Stimulated activated CD4-positive, alpha-beta T cell treated with anti-CD3 and anti-CD28 coated beads, Interleukin-4, amount 100 ng/mL, for 24 hours (primary cell): ENCODE measurements at places on chromosomes 16 and 17.
A peak's percentile ranks its signal among the peaks of the same experiment; 100 is the strongest.

DNA sequence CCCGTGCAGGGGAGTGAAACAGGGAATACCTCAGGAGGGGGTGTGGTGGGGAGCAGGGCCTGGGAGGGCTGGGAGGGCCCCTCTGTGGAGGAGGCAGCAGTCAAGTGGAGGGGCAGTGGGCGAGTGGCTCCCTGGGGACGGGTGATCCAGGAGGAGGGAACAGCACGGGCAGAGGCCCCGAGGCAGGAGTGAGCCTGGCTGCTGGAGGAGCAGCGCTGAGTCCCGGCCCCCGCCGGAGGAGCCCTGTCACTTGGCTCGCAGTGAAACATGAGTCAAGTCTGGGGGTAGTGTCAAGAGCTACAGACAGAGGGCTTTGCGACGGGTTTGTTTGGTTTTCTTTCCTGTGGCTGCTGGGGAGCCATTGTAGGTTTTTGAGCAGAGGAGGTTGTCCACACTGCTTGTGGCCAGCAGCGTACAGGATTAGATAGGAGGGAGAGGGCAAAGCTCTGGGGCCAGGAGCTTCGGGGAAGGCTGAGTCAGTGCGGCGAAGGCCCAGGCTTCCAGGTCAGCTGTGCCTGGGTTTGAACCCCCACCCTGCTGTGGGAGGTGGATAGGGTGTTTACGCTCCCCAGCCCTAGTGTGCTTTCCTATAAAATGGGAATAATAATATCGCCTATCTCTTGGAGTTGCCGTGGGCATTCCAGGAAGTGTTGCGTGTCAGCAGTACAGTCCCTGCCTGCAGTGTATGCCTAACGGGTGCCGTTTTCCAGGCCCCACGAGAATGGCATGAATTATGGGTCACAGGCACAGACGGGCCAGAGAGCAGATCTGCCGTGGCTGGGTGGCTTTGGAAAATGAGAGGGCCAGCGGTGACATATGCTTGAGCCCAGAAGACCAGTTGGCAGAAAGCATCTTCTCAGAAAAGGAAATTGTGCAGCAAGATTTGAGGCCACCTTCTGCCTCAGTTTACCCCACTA is 115.9 kb upstream of the CIBAR2 start:
- no peak for DNase-seq

- DNase-seq = no peak
These were observed 25.3 kb upstream of the WIPI1 start for GRCh38 chr17:68482576-68483041.

DNA sequence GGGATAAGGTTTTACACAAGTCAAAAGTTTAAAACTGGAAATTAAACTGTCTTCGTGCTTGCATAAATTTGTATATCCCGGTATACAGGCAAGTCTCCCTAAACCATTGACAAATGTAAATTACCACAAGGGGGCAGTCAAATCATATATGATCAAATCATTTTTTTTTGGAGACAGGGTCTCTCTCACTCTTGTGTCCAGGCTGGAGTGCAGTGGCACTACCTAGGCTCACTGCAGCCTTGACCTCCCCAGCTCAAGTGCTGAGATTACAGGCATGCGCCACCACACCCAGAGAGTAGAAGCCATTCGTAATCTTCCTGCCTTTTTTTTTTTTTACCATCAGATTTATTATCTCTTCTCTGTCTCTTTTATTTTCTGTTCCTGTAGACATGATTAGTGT is 18.5 kb downstream of the TOP2A start:
- no peak for DNase-seq

- DNase-seq = no peak
These were observed 1.1 kb upstream of the PIGQ start for GRCh38 chr16:568401-569258.

GRCh38 chr17:19342611-19343255 is 19.8 kb downstream of the B9D1 start:
- DNase-seq = no peak

GRCh38 chr17:13393841-13394710 is 207.7 kb downstream of the HS3ST3A1 start:
- DNase-seq = no peak

GRCh38 chr16:12341966-12342365 is 365.4 kb downstream of the SNX29 start:
- DNase-seq = no peak

GRCh38 chr17:78534492-78535272 is 42.5 kb downstream of the DNAH17 start:
- no peak for DNase-seq

- DNase-seq = no peak
These were observed 6.5 kb downstream of the SLC6A4 start for GRCh38 chr17:30229012-30229411.

DNA sequence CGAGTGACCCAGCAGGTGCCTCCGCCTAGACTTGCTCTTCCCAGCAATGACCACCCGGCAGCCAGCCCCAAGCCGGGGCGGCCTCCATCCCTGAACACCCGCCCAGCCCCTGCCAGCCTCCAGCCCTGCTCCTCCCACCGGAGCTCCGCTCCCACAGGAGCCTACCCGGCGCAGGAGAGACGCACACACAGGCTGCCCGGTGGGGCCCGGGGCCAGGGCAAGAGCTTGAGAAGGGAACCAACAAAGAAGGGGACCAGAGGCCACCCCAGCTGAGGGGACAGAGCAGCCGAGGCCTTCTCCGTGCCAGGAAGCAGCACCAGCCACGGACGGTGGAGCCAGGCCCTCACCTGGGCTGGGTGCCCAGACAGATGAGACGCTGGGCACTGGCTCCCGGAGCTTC is 13.8 kb downstream of the PKD1 start:
- no peak for DNase-seq

- DNase-seq = no peak
These were observed 14.5 kb downstream of the SLC7A6OS start for GRCh38 chr16:68296291-68296690.

DNA sequence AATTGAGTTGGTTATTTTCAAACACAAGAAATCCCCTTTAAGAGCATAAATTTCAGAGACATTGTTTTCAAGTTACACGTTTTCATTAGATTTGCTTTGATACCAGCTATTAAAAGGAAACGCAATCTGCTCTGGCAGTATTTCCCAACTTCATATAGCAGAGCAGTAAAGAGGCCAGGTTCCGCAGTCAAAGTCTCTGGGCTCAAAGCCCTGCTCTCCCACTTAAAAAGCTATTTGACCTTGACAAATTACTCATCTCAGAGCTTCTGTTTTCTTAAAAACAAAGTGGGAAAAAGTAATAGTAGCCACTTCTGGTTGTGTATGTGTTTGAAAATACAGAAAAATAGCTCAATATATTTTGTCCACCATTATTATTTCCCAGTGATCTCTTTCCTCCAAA is 89.7 kb upstream of the CDYL2 start:
- no peak for DNase-seq

GRCh38 chr17:42119301-42119700 is 1.9 kb downstream of the KAT2A start:
- no peak for DNase-seq

GRCh38 chr17:77516902-77517301 is 376.1 kb downstream of the SEC14L1 start:
- DNase-seq = peak; percentile 27

DNA sequence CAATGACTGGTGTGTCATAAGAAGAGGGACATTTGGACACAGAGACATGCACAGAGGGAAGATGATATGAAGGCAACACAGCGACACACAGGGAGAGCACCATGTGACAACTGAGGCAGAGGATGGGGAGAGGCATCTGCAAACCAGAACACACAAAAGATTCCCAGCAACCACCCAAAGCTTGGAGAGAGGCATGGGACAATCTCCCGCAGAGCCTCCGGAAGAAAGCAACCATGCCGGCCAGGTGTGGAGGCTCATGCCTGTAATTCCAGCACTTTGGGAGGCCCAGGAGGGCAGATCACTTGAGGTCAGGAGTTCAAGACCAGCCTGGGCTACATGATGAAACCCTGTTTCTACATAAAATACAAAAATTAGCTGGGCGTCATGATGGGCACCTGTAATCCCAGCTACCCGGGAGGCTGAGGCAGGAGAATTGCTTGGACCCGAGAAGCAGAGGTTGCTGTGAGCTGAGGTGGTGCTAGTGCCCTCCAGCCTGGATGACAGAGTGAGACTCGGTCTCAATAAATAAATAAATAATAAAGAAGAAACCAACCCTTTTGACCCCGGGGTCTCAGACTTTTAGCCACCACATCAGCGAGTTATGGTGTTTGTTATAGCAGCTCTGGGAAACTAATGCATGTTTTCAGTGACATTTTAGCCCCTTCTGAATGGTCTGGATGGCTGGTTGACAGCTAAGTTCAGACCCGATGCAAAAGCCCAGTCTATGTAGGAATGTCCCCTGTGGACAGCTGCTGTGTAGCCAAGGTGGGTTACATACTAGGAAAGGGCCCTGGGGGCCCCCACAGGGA is 13.8 kb upstream of the PLCG2 start:
- no peak for DNase-seq

GRCh38 chr17:51685287-51685909 is 425.1 kb downstream of the UTP18 start:
- no peak for DNase-seq

DNA sequence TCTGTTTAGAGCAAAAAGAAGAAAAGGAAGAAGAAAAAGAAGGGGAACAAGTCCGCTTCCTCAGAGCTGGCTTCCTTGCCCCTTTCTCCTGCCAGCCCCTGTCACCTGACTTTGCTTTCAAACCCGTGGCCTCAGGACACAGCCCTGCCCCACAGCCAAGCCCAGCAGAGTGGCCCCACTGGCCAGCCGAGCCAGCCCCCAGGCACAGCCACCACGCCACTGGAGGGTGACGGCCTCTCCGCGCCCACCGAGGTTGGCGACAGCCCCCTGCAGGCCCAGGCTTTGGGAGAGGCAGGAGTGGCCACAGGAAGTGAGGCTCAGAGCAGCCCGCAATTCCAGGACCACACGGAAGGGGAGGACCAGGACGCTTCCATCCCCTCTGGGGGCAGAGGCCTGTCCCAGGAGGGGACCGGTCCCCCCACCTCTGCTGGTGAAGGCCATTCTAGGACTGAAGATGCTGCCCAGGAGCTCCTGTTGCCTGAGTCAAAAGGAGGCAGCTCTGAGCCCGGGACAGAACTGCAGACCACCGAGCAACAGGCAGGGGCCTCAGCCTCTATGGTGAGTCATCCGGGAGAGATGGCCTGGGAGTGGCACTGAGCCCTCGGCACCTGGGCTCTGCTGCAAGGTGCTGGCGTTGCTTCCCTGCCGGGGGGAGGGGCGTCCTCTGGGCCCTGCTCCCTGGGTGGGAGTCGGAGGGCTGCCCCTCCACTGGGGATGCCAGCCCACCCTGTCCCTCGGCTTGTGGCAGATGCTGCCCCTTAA is 27.3 kb downstream of the RNF213 start:
- no peak for DNase-seq

DNA sequence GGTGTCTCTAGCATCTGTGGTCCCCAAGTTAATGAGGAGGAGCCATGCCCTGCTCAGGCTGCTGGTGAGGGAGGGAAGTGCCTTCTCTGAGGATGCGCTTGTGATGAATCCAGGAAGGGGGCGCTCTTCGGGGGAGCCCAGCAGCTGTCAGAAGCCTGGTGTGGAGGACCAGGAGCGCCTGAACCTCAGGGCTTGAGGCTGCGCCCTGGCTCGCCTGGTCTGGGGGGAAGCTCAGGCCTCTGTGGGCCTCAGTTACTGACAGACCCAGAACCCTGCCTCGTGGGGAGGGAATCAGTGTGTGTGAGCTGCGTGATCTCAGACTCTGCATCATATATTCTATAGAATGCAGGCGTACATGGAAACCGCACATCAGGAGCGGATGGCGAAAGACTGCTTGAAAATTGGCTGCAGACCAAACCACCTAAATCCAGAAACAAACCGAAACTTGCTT is 126.1 kb downstream of the SEC14L1 start:
- no peak for DNase-seq

DNA sequence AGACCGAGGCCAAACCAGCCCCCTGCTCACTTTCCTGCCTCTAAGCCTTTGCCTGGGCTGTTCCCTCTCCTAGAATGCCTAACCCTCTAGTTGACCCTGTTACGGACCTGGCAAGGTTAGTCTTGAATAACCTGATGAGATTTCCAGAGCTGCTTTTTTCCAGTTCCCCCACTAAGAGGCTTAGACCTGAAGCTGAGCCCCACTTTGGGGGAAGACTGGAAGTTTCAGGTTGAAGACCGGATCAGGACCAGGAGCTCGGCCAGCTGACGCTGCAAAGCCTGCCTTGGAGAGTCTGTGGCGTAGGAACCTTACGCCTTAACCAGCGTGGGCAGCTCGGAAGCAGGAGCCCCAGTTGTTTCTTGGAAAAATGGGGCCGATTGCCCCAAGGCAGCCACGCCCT is 129.8 kb downstream of the OR1D5 start:
- DNase-seq = no peak

DNA sequence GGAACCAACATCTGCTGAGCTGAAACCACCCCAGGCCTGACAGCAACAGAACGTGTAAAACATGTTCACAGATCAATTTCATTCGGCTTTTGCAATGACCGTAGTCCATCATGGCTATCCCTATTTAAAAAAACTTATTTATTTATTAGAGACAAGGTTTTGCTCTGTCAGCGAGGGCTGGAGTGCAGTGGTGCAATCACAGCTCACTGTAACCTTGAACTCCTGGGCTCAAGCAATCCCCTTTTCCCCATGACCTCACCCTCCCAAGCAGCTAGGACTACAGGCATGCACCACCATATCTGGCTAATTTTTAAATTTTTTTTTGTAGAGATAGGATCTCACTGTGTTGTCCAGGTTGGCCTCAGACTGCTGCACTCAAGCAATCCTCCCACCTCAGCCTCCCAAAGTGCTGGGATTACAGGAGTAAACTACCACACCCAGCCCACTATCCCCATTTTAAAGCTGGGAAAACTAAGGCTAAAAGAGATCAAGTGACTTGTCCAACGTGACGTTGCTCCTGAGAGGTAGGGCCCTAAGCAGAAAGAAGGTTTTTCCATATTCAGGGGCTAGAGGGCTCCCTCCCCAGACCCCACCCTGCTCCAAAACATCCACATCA is 77.7 kb downstream of the MYH11 start:
- no peak for DNase-seq

GRCh38 chr17:8706431-8706830 is 38.2 kb downstream of the CCDC42 start:
- DNase-seq = no peak

DNA sequence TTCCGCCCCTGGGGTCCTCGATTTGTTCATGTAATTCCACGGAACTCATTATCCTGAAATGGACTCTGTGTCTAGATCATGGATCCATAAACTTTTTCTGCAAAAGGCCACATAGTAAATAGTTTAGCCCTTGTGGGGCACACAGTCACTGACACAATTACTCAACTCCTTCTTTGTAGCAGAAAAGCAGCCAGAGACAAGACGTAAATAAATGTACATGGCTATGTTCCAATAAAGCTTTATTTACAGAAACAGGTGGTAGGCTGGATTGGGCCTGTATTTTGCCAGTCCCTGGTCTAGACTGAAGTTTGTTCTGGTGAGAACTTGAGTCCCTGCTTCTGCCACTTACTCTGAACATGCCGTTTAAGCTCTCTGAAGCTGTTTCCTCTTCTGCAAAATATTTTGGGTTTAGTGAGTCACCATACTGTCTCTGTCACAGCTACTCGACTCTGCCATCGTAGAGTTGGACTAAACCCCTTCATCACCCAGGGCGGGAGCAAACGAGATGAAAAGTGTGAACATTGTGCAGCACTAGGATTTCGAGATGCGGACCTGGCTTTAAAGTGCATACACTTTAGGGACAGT is 61.9 kb upstream of the FOXF1 start:
- DNase-seq = no peak

GRCh38 chr17:67107811-67108775 is 63.7 kb downstream of the CACNG1 start:
- DNase-seq = no peak

- DNase-seq = no peak
These were observed 4.4 kb downstream of the LGALS9 start for GRCh38 chr17:27635275-27635823.
